ENCODE measurements at places on chromosomes 1 and 21.

DNA sequence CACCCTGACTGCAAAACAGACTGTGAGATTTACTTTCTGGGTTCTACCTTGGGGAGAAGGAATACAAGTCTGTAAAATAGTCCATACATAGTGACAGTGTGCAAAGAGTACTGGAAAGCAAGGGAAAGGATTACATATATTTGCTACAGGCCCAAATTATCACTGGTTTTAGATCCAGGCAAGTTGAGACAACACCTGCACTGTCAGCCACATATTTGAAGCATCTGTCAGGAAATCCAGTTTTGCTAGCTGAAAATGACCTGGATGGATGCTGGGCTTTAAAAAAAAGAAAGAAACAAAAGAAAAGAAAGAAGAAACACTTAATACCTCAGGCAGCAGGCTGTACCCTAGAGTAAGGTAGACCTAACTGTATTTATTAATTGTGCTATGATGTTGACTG, 23.9 kb upstream of the SPRR2G start:
- DNase-seq = no peak

DNA sequence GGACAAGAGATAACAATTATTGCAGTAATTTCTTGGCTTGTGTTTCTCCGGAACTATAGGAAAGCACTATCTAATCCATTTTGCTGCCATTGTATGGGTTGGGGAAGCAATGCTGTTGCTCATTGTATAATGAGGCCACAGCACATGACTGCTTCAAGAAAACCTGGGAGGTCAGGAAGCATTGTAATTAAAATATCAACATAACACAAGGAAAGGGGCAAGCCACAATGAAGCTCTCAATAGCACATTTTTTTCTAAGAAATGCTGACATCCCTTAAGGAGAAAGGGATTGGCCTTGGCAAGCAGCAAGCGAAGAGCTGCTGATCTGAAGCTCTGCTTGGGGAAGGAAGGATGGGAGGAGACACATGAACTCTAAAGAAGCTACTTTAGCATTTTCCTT, 44.0 kb downstream of the PLPP3 start:
- no peak for DNase-seq

DNA sequence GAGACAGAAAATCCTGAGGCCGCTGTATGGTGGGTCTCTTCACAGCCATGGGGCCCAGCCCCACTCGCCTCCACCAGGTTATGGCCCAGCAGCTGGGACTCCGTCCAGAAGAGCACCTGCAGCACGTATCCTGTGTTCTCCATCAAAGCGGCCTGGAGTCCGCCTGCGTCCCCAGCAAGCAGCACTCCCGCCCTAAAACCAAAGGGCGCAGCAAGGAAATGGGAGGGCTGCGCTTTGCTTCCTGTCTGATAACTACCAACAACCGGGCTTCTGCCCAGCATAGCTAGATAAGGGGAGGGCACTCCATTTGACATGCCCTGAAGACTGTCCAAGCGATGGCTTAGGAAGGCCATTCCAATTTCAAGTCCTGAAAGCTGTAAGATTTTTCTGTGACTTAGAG, 119.9 kb downstream of the KCNJ15 start:
- no peak for DNase-seq

- DNase-seq = no peak
Measured at GRCh38 chr1:228058949-228059633, 23.4 kb upstream of the ARF1 start.

GRCh38 chr21:45265721-45266517, 21.8 kb downstream of the POFUT2 start:
- DNase-seq = no peak

- no peak for DNase-seq
Measured at GRCh38 chr1:199319341-199319740, 680.5 kb downstream of the PTPRC start.

- DNase-seq = no peak
Measured at GRCh38 chr1:209048941-209049669, 534.4 kb upstream of the CAMK1G start.

DNA sequence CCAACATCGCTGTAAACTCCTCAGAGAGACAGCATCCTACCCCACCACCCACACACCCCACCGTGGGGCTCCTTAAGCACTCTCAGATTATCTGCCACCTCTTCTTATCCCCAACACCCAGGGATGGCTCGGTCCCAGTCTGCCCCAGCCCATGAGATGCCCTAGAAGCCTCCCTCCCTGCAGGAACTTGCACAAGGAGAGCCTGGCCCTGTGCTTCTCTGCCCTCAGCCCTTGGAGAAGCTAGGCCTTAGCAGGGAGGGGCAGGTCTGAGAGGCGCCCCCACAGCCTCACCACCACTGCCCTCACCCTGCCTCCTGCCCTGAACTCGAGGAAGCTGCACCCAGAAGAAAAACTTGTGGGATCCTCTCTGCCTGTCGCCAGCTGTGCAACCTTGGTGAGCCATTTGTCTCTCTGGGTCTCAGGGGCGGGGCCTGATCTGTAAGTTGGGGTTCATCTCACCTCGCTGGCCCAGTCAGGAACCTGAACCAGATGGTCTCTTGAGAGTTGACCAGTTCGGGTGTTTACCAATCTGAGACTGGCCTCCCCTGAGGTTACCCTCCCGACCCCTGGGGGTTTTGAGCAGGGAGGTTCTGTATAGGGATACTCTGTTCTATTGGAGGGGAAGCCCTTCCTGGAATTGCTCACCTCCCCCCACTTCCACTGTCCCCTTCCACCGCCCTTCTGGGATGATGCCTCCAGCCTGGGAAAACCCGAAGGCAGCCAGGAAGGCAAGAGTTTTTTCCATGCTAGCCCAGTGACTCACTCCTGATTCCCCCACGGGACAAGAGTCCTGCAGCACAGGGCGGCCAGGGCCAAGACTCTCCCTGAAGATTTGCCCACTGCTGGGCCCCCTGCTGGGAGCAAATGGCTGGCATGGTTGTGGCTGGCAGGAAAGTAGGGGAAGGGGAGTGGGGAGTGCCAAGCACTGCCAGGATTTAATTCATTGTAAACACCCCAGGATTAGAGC, at the start of gene S100A3:
TSS of gene S100A3 (minus strand) at position 537 of the 967 bp plus-strand sequence. CDS start 773 bp downstream, outside the sequence.
- no peak for DNase-seq

- no peak for DNase-seq
Measured at GRCh38 chr1:53627031-53627430, 111.9 kb downstream of the GLIS1 start.

- DNase-seq = peak; percentile 54
Measured at GRCh38 chr21:39079617-39080016, 103.6 kb downstream of the PSMG1 start.

GRCh38 chr1:2193514-2194281, 874 bp downstream of the FAAP20 start:
- no peak for DNase-seq

DNA sequence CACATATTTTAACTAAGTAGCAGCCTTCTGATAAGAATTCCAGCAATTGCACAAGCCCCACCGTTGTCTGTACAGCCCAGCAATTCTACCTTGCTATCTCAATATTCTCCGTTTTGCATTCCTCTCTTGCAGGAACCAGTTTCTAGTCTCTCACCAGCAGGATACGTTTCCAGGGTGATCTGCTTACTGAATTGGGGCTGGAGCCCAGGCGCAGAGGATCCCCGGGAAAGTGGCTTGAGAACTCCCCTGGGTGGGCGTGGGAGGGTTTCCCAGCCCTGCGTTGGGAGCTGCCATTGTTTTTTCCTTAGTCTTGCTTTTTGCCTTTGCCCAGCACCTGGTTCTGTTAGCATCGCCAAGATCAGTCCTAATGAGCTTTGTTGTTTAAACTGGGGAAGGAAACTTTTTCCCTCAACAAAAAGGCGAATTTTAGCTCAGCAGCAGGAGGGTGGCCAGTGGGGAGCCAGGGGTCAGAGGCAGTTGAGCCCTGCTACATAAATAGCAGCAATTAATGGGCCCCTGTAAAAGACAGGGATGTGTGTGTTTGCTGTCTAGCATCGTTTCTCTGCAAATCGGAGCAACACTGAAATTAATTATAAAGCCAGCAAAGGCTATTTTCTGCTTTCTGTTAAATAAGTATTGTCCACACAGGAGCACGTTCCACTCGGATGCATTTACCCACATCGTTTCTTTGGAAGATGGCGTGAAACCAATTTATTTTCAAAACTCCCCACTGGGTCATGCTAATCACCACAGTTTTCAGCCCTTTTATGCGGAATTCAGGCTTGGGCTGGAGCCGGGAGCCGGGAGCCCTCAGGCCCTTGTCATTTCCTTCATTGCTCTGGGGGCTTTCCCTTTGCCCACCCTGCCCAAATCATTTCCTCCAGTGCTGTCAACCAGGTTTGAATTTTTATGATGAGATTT, 36.6 kb downstream of the HUNK start:
- DNase-seq = no peak

DNA sequence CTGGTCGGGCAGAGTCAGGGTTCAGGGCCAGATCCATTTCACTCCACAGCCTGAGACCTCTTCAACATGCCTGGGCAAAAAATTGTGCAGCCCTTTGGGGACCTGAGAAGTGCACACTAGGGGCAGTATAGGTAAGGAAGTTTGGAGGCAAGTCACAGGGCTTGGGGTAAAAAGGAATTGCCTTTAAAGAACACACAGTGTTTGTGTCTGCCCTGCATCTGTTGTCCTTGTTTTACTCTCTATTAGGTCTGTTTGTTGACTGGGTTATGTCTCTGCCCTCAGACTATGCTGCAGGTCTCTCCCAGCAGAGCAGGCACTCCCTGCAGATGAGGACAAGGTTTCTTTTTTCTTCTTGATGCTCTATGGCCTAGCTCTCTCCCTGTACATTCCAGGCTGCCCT, 22.0 kb downstream of the LDLRAD2 start:
- DNase-seq = no peak

DNA sequence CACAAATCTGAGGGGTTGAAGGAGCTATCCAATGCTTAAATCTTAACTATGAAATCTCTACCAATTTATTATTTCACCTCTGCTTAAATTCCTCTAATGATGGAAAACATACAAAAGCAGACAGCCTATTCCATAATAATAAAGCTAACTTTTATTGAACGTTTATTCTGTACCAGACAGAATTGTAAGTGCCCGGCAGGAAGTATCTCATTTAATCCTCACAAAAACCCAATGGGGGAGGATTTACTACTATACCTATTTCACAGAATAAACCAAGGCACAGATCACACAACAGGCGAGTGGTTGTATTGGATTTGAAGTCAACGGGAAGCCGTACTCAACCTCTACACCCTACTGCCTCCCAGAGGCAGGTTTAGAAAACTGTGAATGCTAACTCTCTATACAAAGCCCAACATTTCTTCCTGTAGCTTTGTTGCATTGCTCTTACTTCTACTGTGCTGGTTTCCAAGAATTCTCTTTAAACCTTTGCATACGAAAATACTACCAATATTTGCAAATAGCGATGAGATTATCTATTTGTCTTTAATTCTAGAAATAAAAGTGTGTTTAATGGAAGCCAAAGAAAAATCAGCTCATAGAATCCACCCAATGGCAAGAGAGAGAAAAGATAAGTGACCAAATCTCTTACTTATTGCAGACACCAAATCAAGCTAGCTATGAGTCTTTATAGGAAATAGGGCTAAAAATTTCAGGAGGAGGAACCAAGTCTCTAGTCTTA, 33.5 kb upstream of the C1orf53 start:
- DNase-seq = no peak

- DNase-seq = no peak
Measured at GRCh38 chr1:3384407-3384806, 70.1 kb upstream of the ARHGEF16 start.

DNA sequence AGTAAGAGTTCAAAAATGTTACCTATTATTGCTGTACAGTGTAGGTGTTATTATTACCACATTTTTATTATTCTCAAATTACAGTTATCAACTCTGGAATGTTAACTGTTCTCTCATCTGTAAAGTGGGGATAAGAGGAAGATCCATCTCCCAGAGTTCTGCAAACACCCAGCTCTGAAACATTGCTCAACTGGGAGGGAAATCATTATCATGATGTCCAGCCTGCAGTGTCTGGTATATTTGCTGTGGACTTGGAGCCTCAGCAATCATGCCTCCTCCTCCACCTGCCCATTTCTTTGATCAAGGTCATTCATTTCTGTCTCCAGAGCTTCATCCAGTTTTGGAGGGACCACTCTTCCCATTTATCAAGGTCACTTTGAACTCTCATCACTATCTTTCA, 39.4 kb downstream of the C8A start:
- no peak for DNase-seq

- no peak for DNase-seq
Measured at GRCh38 chr1:81554534-81554933, 246.2 kb upstream of the ADGRL2 start.

- no peak for DNase-seq
Measured at GRCh38 chr1:193543259-193543658, 356.8 kb upstream of the B3GALT2 start.

DNA sequence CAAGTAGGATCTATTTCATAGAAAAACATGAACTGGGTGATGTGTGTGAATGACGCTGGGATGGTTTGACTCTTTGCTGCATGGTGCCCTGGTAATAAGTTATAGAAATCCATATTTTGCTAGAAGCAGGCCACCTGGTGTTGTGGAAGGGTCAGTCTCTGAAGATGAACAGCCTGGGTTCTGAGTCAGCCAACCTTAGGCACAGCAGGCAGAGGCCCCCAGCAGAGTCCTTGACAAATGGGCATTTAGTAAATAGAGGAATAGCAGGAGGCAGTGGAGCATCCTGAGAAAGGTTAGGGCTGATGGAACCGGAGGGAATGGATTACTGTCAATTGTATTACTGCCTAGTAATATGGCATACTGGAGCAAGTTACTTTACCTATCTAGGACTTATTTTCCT, 20.9 kb downstream of the FGGY start:
- no peak for DNase-seq

DNA sequence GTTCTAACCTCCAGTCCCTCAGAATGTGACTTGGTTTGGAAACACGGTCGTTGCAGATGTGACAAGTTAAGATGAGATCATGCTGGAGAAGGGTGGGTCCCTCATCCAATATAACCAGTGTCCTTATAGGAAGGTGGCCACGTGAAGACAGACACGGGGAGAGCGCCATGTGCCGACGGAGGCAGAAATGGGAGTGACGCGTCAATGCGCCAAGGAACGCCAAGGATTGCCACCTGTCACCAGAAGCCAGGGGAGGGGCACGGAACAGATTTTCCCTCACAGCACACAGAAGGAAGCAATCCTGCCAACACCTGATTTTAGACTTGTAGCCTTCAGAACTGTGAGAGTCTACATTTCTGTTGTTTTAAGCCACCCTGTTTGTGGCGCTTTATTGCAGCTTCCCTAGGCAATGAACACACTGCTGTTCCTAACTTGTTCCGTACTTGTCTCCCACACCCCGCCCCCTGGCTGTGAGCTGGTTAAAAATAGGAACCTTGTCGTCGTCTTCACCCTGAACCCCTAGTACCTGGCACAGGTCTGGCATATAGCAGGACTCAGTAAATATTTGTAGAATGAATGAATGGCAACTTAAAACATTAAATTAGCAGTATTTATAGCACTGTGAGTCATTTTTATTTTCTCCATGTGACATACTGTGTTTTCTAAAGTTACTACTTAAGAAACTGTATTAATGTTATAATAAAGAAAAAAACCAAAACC, 14.2 kb downstream of the RIMS3 start:
- no peak for DNase-seq

- DNase-seq = no peak
Measured at GRCh38 chr21:24369278-24369677, 1238.0 kb downstream of the MRPL39 start.

Measured in omental fat pad (tissue), 4 donors.